SIG-M5 (cell line): ENCODE measurements at places on chromosomes 7 and 10.

GRCh38 chr7:70408891-70409290 is 723.1 kb upstream of the GALNT17 start:
- DNase-seq: no peak

DNA sequence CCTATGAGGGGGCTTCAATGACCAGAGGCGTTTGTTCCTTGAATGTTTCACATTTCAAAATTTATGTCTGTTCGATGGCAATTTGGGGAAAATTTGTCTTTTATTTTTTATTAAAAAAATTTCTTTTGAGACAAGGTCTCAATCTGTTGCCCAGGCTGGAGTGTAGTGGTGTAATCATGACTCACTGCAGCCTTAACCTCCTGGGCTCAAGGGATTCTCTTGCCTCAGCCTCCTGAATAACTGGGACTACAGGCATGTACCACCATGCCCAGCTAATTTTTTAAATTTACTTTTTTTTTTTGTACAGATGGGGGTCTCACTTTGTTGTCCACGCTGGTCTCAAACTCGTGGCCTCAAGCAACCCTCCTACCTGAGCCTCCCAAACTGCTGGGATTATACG is 39.7 kb downstream of the OTUD1 start:
- no peak for DNase-seq

DNA sequence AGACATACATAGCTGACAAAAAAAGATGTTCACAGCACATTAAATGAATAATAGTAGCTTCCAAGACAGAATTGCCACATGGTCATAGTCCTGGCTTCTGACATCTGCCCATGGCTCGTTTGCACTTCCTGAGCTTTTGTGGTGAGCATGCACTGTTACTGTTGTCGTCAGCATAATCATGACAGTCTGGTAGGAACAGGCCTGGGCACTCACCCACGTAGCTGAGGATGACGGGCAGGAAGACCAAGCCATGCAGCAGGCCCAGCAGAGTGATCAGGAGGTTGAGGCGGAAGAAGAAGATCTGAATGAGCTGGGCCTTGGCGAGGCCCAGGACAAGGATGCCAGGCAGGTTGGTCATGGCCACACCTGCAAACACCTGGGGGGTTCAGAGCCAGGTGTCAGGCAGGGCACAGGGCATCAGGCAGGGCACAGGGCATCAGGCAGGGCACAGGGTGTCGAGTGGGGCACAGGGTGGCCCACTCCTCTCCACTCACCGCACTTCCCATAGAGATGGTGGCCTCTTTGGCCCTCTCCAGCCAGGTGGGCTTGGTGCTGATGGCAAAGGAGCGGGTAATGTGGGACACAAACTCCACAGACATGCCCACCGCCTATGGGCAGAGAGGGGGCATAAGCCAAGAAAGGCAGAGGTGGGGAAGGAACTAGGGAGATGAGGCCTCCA is 25.3 kb upstream of the NUDCD3 start:
- no peak for DNase-seq

GRCh38 chr10:97040248-97040584 is 145.5 kb downstream of the SLIT1 start:
- no peak for DNase-seq

DNA sequence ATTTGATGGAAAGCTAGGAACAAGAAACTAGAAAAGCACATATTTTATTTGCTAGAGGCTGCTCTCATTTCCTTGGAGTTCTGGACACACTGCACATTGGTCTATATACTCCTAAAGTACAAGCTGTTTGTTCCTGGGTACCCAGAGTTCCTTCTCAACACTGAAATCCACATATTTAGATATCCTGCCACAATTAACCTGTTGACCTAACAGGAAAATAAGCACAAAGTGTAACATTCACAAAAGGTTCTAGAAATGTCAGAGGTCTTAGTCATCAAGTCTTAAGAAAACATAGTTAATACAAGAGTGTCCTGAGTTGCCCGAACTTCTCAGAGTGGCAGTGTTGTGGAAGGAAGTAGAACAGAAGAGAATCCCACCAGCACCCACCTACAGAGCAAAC is 115.6 kb downstream of the ELMO1 start:
- DNase-seq: no peak

DNA sequence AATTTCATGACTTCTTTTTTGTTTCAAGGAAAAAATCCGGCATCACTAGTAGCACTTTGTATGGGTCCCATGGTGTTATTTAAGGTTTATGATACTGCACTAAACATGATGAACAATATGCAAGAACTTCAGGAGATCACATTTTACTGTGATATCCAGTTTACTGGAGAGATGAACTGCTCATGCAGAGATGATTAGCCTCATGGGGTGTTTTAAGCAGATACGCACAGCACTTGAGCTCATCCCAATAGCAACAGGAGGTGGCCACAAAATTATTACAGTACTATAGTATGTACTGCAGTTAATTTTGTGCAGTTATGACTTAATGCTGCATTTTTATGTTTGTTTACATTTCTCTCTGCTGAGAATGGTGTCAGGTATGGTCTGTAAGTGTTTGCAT is 303.7 kb upstream of the PCDH15 start:
- DNase-seq: no peak

- DNase-seq: no peak
These were observed 1349.3 kb upstream of the CELF2 start for GRCh38 chr10:9668411-9668810.

- no peak for DNase-seq
These were observed 87.8 kb upstream of the DYNC1I1 start for GRCh38 chr7:95684505-95684904.

GRCh38 chr7:105017657-105018365 is 3.8 kb downstream of the KMT2E start:
- DNase-seq: no peak

DNA sequence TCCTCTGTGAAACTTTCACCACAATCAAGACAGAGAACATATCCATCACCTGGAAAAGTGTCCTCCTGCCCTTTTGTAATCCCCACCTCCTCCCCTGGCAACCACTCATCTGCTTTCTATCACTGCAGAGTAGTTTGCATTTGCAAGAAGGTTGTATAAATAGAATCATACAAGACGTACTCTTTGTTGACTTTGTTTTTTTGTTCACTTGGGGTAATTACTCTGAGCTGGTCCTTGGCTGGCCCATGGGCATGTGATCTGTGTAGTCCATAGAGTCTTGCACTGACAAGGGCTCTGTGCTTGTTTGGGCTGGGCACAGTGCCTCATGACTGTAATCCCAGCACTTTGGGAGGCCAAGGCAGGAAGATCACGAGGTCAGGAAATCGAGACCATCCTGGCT is 7.8 kb upstream of the HACD1 start:
- DNase-seq: no peak

DNA sequence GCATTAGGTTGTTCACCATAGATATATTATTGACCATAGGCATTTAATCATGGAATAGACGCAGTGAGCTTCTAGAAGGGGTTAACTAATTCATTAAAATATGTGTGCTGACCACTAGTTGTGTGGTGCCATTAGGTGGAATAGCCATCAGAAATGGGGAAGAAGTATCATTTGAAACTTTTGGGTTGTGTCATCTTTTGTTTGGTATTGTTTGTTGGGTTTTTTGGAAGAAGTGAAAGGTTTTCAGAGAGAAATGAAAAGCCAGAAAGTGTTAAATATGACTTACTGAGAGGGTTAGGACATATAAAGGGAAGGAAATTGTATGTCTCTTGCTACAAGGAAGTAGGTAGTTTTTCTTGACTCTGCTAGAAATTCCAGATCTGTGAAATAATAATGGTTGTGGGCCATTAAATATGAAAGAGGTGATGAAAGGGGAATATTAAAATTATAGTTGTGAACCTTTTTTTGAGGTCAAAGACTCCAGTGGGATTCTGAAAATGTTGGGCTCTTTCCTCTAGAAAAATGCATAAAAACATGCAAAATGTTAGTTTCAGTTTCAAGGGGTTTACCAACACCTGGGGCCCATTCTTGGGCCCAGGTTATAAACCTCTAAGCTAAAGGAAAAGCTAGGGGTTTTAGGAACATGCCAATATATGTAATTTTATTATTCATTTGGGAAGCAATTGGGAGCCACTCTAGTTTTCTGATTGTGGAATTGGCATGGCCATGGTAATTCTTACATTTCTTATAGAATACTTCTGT is 348.5 kb downstream of the BBS9 start:
- DNase-seq: no peak

DNA sequence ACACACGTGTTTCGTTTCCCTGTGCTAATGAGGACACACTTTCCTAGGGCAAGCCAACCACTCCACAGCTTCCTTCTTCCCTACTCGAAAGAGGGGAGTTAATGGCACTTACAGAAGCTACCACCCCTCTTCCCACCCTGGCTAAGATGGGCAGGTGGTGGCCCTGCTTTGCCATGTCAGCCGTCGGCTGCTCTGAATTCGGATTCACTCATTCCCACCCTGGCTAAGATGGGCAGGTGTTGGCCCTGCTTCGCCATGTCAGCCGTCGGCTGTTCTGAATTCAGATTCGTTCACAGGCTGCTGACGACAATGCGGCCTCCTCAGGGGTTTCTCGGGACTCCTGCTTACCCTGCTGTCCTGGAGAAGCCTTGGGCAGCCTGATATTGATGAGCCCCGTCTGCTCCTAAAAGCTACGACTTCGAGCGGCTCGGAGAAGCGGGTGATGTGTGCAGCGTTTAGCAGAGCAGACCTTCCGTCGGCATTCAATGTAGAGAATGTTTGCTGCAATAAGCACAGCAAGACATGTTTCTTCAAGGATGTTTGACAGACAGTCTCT is 56.2 kb upstream of the PPP2R2D start:
- no peak for DNase-seq

DNA sequence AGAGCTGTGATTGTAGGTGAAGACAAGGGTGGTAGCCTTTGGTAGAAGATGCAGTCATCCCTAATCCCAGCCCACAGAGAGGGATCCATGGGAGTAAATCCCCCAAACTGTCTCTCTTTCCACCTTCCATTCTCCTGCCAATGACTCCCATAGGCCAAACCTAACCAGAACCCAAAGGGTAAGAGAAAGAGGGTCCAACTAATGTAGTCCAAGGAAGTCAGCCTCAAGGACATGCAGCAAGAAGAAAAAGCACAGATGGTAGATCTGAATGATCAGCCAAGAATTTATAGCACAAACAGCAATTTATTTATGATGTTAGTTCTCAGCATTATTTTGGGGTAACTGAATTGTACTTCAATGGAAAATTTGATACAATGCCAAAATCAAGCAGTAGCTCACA is 87.7 kb downstream of the ST8SIA6 start:
- no peak for DNase-seq

DNA sequence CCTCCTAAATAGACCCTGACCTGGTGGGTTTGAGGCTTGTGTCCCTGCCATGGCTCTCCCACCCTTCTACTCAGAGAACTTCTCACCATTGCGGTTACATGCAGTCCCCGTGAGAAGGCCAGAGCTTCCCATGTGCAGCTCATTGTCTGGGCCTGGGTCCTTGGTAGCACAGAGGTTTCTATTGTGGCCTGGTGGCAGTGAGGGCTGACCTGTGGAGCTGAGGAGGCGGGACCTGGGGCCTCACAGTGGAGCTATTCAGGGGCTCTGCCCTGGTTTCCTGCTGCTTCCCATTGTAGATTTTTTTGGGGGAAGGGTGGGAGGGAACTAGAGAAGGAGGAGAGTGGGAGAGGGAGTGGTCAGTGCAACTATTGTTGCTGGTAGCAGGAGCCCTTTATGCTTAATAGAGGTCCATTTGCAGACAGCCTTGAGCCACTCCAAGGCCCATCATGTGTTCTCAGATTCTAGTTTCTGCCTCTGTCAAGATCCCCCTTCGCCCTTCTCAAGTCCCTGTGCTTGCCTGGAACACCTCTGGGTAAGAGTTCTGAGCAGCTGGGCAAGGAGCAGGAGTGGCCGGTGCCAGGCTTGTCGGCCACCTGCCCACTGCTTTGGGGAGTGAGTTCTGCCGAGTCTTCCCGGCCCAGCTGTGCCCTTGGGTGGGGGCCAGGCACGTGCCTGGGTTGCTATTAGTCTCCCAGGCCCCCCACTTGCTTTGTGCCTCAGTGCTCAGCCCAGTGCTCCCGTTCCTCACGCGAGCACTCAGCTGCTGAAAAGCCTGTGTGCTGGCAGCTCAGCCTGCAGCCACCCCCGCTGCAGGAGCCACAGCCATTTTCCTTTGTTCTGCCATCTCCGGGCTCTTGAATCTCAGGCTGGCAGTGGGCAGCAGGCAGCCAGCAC is 10.7 kb downstream of the TSPAN14 start:
- no peak for DNase-seq

DNA sequence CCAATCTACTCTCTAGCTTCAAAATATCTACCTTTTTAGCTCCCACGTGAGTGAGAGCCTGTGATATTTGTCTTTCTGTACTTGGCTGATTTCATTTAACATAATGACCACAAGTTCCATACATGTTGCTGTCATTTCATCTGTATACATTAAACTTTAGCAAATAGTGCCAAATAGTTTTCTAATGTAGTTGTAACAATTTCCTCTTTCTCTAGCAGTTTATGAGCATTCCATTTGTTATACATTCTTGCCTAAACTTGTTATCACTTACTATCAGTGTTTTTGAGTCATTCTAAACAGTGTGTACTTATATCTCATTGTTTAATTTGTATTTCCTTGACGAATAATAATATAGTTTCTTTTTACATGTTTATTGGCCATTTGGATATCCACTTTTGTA is 77.2 kb downstream of the NEUROD6 start:
- no peak for DNase-seq

DNA sequence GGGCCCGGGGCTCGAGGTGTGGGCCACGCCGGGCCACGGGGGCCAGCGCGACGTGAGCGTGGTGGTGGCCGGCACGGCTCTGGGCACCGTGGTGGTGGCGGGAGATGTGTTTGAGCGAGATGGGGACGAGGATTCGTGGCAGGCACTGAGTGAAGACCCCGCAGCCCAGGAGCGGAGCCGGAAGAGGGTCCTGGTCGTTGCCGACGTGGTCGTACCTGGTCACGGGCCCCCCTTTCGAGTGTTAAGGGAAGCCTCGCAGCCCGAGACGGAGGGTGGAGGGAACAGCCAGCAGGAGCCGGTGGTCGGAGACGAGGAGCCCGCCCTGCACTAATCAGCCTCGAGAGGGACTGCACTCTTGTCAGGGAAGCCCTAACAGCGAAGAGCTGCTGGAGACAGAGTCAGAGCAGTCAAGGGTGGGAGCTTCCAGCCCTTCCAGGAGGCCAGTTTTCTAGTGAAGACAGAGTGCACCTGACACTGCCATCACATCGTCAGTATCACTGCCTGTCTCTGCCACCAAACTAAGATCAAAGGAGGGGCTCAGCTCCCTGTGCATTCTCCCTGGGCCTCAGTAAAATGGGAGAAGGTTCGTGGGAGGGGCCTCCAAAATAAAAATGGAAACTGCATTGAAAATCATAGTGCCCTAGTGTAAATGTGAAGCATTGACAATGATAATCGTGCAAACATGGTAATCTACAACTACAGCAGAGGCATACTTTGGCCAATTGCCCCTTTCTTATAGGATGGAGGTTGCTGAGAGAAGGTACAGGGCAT is 1.3 kb downstream of the MBLAC1 start:
- no peak for DNase-seq

DNA sequence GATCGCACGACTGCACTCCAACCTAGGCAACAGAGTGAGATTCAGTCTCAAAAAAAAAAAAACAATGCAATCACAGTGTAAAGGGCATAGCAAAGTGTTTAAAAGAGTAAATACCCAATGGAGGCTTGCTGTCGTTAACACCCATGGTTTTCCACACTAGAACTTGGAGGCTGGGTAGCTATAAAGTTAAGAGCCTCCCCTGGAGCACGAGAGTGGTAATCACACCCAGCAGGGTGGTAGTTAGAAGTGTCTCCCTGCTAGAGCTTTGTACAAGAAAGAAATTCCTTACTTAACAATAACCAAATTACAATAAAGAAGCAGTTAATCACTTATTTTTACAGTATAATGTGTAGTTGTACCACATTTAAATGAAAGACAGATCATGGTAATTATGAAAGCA is 1078.9 kb downstream of the NRG3 start:
- DNase-seq: no peak

GRCh38 chr7:95199779-95200558 is 124.4 kb downstream of the PON1 start:
- DNase-seq: no peak

- no peak for DNase-seq
These were observed 11.6 kb upstream of the ABHD11 start for GRCh38 chr7:73749931-73750776.
